Skeletal muscle cell (primary cell): ENCODE measurements at places on chromosomes 3 and 15.
A peak's percentile ranks its signal among the peaks of the same experiment; 100 is the strongest.

- DNase-seq, result peak; percentile 7
Measured at GRCh38 chr15:30859091-30859874, 44.4 kb upstream of the FAN1 start.

GRCh38 chr15:70266412-70267121, 168.8 kb upstream of the TLE3 start:
- DNase-seq, result no peak

- peak; percentile 10 for DNase-seq
Measured at GRCh38 chr3:153829606-153830170, 291.5 kb upstream of the ARHGEF26 start.

DNA sequence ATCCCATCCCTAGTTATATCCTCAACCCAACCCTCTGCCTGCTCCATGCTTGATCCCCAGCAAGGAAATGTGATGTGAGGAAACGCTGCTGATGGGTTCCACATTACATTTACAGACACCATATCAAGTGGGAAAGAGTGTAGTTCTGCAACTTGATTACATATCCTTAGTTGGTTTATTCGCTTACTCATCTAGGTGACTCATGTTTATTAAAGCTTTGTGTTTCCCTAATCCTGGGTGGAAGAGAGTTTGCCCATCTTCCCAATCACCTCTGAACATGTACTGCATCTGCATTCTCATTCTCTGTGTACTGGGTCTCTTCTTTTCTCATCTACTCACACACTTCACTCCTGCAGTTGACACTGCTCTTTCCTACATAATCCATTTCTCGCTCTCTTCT, 91.7 kb upstream of the PDZRN3 start:
- peak; percentile 41 for DNase-seq

- no peak for DNase-seq
Measured at GRCh38 chr3:30681649-30682211, 75.3 kb downstream of the TGFBR2 start.

DNA sequence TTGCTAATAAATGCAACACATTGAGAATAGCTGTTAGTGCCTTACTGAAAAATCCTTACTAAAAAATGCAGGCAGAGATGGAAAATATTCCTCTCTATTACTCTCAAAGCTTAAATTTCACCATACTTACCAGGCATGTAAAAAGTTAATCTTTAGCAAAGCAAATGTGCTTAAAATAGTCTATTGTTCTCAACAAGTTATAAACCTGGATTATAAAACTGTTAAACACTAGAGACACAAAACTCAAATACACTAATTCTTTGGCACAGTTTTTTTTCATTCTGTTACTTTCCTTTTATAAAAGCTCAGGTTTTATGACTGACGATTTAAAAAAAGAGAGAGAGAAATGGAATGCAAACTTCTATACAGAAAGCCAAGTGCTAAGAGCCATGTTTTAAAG, 119.8 kb downstream of the THRB start:
- no peak for DNase-seq

DNA sequence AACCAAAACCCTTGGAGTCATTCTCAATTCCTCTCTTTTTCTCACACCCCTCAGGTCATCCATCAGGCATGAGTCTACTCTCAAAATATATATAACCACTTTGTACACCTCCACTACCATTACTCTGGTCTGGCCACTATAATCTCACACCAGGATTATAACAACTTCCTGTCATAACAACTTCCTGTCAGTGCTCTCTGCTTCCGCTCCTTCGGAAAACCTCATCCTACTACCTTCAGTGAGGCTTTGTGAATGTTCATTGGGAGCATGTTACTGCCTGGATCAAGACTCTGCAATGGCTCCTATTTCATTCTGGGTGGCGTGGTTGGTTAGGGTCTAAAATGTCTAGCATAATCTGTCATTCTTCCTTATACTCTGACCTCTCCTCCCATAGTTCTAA, 447.4 kb downstream of the MAGI1 start:
- no peak for DNase-seq
